ENCODE measurements at places on chromosomes 2 and 18.
A peak's percentile ranks its signal among the peaks of the same experiment; 100 is the strongest.

DNA sequence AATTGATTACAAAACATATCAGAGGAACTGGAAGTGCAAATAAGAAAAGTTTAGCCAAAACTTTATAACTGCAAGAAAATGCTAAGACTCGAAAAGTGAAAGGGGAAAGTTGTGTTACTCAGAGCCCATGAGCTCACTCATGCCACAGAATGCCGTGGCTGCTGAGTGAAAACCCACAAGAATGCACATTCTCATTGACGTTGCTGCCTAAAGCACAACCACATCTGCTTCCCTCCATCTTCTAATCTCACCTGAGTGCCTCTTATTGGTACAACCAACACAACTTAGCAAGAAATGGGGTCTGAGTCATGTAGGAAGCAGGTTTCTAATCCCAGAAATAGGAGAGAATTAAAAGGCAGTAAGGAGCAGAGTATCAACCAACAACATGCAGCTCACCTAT lies 259.7 kb downstream of the LNPK start:
- DNase-seq: no peak

- DNase-seq: no peak
Measured at GRCh38 chr2:21059885-21060610, 16.2 kb upstream of the APOB start.

- DNase-seq: no peak
Measured at GRCh38 chr2:208255557-208256106, 761 bp upstream of the IDH1 start.

GRCh38 chr18:13039806-13040205 lies 48.6 kb downstream of the CEP192 start:
- no peak for DNase-seq

DNA sequence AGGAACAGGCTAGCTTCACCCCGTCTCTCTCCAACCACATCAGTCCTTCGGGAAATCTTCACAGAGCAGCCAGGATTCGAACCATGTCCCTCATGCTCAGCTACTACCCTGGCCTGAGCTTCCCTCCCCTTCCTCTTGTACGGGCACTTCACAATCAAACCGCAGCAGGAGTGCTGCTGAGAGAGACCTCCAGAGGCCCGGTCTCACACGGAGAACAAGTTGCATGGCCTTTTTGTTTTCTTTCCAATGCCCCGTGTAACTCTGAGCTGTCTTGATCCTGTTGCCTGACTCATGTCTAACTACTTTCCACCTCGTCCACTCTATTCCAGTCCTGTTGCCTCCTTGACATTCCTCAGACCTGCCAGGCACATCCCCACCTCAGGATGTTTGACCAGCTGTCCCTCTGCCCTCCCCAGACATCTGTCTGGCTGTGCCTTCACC lies 25.4 kb downstream of the FBLN7 start:
- DNase-seq: no peak

- no peak for DNase-seq
Measured at GRCh38 chr2:215594766-215595165, 158.9 kb upstream of the FN1 start.

GRCh38 chr2:238379096-238379810 lies 47.5 kb upstream of the ASB1 start:
- DNase-seq: peak; percentile 23

- DNase-seq: no peak
Measured at GRCh38 chr2:40129725-40130124, 322.2 kb downstream of the SLC8A1 start.

DNA sequence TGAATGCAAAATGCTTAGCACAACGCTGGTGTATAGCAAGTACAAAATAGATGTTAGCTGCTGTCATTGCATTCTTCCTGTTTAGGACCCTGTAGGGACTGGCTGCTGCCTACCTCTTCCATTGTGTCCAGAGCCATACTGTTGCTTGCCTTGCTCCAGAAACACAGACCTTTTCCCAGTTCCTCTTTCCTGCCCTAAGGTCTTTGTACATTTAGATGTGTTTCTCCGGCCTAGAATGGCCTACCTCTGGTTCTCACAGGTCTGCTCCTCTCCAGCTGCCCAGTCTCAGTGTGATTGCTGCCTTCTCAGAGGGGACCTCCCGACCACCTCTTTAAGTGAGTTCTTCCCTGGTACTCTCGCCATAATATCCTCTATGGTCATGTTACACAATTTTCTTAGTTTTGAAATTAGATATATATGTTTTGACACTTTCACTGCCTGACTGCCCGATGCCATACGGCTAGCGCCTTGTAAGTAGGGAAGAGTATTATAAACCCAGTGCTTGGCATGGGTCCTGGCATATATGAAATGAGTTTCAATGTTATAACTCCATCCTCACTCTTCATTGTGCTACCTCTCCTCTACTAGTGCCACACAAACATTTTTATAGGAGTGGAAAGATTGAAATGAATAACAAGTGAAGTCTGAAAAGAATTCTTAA lies 48.3 kb downstream of the RFTN2 start:
- no peak for DNase-seq

GRCh38 chr18:59460072-59460420 lies 101.0 kb upstream of the LMAN1 start:
- no peak for DNase-seq

DNA sequence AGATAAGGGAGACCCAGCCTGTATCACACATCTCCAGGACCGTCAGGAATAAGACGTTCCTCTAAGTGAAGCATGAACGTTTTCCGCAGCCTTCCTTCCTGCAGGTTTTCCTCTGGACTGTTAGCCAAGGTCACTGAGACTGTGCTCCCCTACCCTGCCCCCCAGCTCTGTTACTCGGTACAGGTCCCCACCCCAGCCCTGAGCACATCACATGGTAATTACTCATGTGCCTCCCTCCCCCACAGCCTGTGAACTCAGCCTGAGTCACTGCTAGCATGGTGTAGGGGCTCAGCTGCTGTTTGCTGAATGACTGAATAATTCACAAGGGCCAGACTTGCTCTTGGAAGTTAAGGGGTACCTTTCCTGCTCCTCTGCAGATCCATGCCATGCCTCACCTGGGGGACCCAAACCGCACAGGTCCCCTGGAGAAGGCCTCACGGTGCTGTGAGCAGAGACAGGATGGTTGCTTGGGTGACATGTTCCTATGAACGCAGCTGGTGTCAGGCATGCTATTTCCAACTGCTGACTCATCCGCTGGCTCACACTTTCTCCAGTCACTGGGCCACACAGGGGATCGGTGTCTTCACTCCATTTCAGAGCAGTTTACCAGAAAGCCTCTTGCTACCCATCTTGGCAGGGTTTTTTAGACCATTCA lies 88.2 kb downstream of the PLB1 start:
- no peak for DNase-seq

GRCh38 chr18:9517869-9518268 lies 42.6 kb downstream of the RALBP1 start:
- DNase-seq: no peak

- no peak for DNase-seq
Measured at GRCh38 chr2:136448432-136448831, 316.9 kb upstream of the THSD7B start.

GRCh38 chr18:32730620-32731091 lies 42.2 kb downstream of the KLHL14 start:
- no peak for DNase-seq

DNA sequence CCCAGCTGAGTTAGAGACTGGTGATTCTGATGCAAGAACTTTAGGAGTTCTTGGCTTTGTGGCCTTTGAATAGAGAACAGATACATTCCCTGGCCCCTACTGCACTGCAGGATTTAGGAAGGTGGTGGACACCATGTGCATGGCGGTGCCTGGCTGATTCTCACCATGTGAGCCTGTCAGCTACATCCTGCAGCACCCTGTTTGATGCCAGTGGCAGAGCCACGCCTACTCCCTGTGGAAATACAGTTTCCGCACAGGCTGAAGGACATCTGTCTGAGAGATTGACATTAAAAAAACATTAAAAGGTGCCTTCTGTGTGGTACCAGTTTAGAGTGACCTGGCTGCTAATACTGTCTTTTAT lies 50.0 kb downstream of the KCNE4 start:
- no peak for DNase-seq

GRCh38 chr2:217863883-217864282 lies 138.9 kb downstream of the TNS1 start:
- no peak for DNase-seq

- no peak for DNase-seq
Measured at GRCh38 chr2:235541838-235542549, 48.2 kb downstream of the AGAP1 start.

- DNase-seq: no peak
Measured at GRCh38 chr18:36281936-36282335, 15.6 kb upstream of the FHOD3 start.

GRCh38 chr2:165536851-165537499 lies 67.5 kb downstream of the CSRNP3 start:
- no peak for DNase-seq

DNA sequence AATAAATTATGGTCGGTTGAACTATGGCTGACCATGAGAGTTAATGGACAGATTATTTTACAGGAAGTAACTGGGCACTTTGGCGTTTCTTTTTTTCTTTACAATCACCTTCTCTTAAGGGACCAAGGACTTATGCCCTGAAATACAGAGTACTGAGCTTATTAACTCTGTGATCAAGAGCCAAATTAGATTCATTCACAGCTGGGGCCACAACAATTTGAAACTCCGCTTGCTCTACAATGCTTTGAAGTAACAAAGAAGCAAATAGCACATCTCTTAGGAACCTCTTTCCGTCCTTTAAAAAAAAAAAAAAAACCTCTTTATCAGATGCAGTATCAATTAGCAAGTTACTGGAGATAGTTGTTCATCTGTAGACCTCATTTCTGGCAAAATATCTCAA lies 112.0 kb downstream of the LYPD6 start:
- DNase-seq: no peak

GRCh38 chr2:160252900-160253299 lies 52.8 kb upstream of the ITGB6 start:
- DNase-seq: no peak

- no peak for DNase-seq
Measured at GRCh38 chr2:64054161-64054915, 35.1 kb upstream of the VPS54 start.

DNA sequence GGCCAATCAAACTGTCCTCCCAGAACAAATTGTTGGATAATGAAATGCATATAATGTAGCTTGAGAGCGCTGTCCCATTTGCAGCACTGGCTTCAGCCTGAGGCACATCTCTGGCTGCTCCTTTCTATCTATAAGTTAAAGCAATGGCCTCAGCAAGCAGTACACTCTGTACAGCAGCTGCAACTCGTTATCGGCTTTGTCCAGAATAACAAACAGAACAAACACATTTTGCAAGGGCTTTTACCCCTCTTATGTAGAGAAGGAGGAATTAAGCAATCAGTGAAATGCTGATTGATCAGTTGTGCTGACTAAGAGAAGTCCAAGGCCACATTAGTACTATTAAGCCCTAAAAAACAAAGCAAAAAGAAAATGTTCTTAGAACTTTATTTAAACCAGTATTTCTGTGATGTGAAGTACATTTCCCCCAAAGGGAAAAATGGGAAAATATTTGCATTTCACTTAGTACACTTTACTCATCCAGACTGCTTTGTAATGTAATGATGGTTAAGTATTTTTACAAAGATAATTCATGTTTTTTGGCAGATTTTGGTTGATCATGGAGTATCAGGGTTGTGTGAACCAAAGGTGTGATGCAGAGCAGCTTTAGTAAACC lies 15.0 kb upstream of the CPS1 start:
- no peak for DNase-seq

DNA sequence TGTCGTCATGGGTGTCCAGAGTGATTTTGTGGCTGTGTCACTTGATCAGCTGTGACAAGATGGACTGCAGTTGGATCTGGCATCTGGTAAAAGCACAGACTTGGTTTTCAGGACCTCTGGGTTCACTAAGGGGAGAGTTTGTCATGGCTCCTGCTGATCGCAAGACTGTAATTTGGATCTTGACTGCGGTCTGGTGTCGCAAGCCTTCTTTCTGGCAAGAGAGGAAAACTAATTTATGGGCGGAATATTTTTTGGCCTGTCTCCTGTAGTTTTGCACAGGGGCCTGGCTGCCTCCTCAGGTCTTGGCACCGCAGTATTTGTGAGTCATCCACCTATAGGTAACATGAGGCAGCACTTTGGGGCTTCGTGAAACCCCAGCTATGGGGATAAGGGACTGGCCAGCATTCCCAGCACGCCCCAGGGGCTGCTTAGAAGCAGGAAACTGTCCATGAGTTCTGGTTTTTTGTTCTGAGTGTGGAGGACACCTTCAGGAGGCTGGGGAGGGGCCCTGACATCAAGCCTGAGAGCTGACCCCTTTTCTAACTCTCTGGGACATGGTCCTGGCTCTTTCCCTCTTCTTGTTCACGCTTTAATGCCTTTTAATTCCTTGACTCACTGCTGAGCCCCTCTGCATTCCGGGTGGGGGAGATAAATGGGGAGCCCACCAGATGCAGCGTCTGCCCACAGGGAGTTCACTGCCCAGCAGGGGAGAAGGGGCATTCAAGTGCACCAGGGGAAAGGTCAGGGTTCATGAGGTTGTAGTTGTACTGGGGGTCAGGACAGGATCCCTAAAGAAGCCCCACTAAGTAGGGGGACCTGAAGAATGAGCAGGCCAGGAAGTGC lies 12.2 kb downstream of the SH3BP4 start:
- no peak for DNase-seq

DNA sequence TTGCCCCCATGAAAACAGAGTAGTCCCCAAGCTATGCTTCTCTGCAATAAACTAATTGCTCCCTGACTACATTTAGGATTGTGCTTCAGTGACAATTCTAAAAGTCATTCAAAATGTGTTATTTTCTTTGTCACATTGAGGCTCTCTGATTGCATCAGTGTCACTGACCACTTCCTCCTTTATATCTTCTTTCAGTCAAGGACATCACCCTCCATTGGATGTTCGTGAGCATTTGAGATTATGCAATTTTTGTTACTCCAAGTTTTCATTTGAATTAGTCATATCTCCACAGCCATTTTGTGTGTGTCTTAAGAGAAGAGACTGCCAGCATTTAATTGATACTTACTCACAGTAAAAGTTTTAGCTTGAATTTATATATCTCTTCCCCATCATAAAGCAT lies 780.8 kb upstream of the GCFC2 start:
- no peak for DNase-seq

GRCh38 chr2:176639016-176639343 lies 369.7 kb downstream of the MTX2 start:
- no peak for DNase-seq

DNA sequence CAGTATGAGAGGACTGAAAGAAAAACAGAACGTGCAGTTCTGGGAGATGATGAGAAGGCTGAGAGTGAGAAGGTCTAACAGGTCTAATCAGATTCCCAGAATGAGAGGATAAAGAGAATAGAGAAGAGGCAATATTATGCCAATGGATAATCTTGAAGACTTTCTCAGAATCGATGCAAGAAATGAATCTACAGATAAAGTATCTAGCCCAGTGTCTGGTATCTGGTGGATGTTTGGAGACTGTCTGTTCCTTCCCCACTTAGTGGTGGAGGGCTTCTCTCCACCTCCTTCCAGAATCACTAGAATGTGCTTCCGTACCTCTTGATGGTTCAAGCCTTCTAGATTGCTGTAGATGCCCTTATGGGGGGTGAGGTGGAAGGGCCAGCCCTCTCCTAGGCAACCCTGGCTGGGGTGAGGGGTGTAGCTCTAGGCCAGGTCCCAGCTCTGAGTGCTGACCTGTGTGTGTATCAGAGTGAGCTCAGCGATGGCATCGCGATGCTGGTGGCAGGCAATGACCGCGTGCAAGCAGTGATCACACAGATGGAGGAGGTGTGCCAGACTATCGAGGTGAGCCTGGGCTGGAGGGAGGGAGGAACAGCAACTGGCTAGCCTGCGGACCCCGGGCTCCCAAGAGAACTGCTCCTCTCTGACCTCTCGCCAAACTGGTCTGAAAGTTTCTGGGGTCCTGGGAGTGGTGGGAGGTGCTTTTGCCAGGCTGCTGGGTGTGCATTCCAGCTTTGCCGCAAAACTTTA lies 3.6 kb downstream of the UCN start:
- no peak for DNase-seq
